ENCODE measurements at places on chromosomes 5 and 9. TPM values are rescaled to one million over a fixed set of nuclear protein-coding genes. Genes with fewer than 3 reads are reported as not detected.

DNA sequence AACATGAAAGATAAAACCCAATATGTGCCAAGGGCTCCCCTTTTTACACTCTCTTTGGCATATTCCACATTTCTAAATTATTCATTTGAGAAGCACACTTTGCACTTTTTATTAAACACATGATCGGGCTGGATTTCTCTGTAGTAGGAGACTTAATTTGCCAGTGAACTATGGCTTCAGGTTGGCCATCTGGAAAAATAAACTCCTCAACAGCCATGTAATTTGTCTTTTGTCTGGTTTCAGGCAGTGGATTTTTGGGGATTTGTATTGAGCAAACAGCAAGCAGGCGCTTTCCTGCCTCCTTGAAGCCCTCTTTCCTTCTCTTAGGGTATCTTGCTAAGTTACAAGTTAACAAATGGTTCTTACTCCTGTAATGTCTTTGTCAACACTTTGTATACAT is 73.0 kb upstream of the DMRTA1 start:
- no peaks in the 10 kb centered on the region for H3K27me3 ChIP-seq
- no peak overlapping the region for H3K27ac ChIP-seq
- H3K4me3 ChIP-seq, result no peak overlapping the region
- H3K4me1 ChIP-seq, result no peaks in the 10 kb centered on the region
- no peaks in the 10 kb centered on the region for H3K36me3 ChIP-seq
- no peak for DNase-seq

DNA sequence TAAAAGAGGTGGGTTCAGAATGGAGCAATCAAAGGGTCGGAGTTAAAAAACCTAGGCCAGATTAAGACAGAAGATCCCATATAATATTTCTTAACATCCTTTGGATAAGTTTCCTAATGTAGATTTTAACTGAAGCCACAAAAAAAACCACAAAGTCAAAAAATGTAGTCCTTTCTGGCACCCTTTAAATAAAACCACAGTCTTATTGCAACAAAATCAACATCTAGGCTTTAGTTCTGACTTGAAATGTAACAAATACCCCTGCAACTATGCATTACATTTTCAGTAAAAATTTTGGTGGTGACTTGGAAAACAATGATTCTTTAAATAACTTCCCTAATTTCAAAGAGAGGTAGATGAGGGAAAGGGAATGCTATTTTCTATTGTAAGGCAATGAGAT is 109.2 kb downstream of the PSAT1 start:
- H3K4me3 ChIP-seq, result no peak overlapping the region
- H3K27me3 ChIP-seq, result no peaks in the 10 kb centered on the region
- H3K4me1 ChIP-seq, result no peaks in the 10 kb centered on the region
- no peaks in the 10 kb centered on the region for H3K36me3 ChIP-seq
- DNase-seq, result no peak

- DNase-seq, result no peak
- H3K27me3 ChIP-seq, result peaks cover 3% of the 10 kb centered on the region
- no peak overlapping the region for H3K27ac ChIP-seq
- H3K4me3 ChIP-seq, result no peak overlapping the region
- peaks cover 4% of the 10 kb centered on the region for H3K4me1 ChIP-seq
- H3K36me3 ChIP-seq, result no peaks in the 10 kb centered on the region
These were observed 102.0 kb downstream of the PTTG1 start for GRCh38 chr5:160523502-160524163.

ANKRA2 gene
- 13.4 TPM for total RNA-seq

LECT2 gene
- total RNA-seq, result not detected
